ENCODE measurements at places on chromosomes 13 and 19.

DNA sequence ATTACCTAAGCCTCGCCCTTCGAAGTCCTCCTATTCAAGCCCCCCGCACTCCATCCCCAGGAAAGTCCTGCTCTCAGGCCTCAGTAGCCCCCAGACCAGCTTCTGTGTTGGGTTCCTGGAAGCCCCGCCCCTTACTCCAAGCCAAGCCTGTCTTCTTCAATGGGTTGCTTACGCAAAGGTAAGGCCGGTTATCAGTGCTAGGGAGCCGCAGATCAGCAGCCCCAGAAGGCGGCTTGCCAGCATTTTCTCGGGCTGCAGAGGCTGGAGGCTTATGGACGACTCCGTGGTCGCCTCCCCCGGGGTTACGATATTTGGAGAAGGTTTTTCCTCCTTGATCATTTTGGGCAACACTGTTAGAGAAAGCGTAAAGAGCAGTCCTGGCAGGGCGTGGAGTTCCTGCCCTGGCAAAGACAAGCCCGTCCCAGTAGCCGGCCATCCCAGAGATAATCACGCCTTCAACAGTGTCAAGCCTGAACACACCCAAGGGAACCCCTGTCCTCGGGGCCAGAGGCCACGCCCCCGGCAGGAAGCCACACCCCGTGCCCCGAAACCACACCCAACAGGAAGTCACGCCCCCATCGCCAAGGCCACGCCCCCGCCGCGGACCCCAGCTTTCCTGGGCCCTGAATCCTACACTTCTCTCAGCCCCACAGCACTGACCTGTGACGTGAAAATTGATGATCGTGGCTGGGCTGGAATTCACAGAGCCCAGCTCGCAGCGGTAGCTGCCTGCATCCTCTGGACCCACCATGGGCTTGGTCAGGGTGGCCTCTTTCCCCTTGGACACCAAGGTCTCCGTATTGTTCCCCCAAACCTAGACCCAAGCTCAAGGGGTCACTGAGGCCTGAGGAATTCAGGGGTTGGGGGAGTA is 954 bp upstream of the RASIP1 start:
- DNase-seq, result no peak

- DNase-seq, result no peak
Measured at GRCh38 chr13:31068119-31068423, 93.6 kb downstream of the HSPH1 start.

GRCh38 chr19:20325151-20325550 is 158.1 kb downstream of the ZNF486 start:
- no peak for DNase-seq

GRCh38 chr19:925087-925525 is 729 bp upstream of the ARID3A start:
- DNase-seq, result no peak

- no peak for DNase-seq
Measured at GRCh38 chr13:43831088-43831487, 44.3 kb upstream of the ENOX1 start.

- no peak for DNase-seq
Measured at GRCh38 chr13:104355041-104355670, 1288.9 kb upstream of the SLC10A2 start.

- no peak for DNase-seq
Measured at GRCh38 chr19:46021531-46022041, 1.3 kb downstream of the PGLYRP1 start.

DNA sequence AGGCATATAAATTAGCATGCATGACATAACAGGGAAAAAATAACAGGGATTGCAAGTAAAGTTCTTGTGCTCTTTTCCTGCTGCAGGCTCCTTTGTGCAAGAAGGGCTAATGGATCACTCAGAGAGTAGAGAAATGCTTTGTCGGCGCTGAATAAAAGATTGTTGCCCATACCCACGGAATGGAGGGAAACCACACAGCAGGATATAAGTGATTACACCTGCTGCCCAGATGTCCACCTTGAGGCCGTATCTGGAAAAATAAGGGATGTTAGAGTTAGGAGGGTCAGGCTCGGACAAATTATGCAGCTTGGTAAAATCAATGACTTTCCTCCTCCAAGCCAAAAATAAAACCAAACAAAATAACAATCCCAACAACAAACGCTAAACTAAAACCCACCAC is 322.3 kb downstream of the DCLK1 start:
- no peak for DNase-seq

DNA sequence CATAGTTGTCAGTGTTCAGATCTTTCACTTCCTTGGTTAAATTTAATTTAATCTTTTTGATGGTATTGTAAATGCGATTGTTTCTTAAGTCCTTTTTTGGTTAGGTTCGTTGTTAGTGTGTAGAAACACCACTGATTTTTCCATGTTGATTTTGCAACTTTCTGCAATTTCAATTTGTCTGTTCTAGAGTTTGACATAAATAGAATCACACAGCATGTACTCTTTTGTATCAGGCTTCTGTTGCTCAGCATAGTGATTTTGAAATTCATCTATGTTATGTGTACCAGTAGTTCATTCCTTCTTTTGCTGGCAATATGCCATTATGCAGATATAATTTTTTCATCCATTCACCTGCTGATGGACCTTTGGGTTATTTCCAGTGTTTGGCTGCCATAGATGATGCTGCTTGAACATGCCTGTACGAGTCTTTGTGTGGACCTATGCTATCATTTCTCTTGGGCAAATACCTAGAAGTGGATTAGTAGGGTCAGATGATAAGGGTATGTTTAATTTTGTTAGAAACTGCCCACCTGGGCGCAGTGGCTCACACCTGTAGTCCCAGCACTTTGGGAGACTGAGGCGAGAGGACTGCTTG is 33.1 kb downstream of the BICRA start:
- no peak for DNase-seq

DNA sequence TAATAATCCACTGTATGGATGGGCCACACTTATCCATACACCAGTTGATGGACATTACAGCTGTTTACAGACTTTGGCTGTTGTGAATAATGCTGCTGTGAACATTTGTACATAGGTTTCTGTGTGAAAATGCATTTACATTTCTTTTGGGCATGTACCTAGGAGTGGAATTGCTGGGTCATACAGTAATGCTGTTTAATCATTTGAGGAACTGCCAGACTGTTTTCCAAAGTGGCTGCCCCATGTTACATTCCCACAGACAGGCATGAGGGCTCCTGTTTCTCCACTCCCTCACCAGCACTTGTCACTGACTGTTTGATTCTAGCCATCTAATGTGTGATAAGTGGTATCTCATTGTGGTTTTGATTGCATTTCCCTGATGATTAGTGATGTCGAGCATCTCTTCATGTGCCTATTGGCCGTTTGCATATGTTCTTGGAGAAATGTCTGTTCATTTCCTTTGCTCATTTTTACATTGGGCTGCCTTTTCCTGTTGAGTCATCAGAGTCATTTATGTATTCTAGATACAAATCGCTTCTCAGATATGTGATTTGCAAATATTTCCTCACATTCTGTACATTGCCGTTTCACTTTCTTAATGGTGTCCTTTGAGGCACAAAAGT is 12.8 kb downstream of the TMEM255B start:
- no peak for DNase-seq

GRCh38 chr19:498511-498891 is 2.2 kb downstream of the MADCAM1 start:
- no peak for DNase-seq
